NCI-H1417 (cell line): ENCODE measurements at places on chromosomes 6 and 20.

GRCh38 chr20:10306440-10307358, 88.1 kb downstream of the SNAP25 start:
- DNase-seq, result no peak

- no peak for DNase-seq
Observed at GRCh38 chr6:55636406-55637102, 57.6 kb upstream of the HMGCLL1 start.

DNA sequence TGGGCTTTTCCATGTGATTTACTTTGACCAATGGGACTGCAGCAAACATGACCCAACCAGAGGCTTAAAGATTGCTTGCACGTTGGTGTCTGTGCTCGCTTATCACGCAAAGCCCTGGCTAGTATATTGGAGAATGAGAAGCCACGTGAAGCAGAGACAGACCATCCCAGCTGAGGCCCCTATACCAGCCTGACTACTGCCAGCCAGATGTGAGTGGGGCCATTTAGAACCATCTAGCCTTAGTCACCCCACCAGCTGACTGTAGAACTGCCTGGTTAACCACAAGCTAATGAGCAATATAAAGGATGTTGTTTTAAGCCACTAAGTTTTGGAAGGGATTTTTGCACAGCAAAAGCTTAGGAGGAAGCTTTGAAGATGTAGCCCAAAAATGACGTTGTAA, 74.5 kb downstream of the MACROD2 start:
- DNase-seq, result no peak

DNA sequence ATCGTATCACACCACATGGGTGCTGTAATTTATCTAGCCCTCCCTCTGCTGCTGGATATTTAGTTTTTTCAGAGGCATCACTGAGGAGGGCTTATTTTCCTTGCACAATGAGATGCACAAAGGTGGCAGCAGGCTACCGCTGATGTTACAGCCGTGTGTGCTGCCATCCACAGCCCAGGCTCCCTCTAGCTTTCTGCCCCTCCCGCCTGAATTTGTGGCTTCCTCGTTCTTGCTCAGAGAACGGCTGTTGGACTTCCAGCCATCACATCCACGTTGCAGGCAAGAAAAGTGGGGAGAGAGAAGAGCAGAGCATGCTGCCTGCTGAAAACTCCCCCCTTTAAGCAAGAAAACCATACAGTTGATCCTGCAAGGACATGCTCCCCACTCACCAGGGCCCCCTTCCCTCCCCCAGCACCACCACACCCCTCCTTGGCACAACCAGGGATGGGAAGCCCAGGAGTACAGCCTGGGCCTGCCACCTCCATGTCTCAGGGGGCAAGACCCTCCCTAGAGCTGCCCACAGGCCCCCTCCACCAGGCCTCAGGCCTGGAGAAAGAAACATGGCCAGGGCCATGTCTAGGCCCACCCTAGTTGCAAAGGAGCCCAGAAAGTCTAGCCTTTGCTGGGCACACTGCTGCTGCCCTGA, 102.6 kb downstream of the MRPL14 start:
- DNase-seq, result no peak

DNA sequence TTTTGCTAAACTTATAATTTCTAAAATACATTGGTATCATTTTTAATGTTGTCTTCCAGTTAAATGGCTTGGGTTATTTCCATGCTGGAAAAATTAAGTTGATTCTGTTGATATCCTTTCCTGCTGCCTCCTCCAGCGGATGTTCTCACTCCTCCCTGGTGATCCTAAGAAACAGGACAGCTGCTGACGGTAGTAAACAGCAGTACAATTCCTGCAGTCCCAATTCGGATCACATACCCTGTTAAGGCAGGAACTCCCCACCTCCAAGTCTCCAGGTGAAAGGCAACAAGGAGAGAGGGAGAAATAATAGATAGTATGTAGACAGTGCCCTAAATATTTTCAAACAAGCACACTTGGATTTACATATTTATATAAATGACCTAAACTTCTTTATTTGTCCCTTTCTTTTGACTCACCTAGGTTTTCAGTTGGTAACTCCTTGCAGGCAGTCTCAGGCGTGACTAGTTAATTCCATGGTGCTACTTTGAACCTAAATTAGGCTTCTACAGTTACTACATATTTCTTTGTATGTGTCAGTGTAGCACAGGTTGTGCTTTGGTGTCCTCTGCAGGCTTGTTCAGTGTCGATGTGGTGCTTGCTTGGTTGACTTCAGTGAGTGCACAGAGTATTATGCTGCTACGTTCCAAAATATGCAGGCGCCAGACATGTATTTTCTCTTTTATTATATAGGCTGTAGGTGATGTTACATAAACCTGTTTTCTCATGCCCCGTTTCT, 126.0 kb downstream of the ADGRB3 start:
- DNase-seq, result no peak

DNA sequence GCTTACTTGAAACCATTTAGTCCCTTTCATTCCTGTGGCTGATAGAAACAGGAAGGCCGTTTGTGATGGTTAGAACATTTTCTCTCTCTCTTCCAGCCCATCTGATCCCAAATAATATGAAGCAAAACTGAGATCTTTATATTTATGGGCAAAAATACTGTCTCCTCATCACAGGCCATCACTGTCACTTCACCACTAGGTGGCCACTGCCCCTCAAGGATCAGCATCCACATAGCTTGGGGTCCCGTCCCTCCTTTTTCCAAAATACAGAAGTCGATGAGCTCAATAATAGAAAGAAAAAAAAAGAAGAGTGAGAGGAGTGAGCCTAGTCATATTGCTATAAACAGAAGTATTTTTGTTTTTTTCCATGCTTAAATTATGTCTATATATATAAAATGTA, 46.4 kb upstream of the LAMP5 start:
- no peak for DNase-seq

DNA sequence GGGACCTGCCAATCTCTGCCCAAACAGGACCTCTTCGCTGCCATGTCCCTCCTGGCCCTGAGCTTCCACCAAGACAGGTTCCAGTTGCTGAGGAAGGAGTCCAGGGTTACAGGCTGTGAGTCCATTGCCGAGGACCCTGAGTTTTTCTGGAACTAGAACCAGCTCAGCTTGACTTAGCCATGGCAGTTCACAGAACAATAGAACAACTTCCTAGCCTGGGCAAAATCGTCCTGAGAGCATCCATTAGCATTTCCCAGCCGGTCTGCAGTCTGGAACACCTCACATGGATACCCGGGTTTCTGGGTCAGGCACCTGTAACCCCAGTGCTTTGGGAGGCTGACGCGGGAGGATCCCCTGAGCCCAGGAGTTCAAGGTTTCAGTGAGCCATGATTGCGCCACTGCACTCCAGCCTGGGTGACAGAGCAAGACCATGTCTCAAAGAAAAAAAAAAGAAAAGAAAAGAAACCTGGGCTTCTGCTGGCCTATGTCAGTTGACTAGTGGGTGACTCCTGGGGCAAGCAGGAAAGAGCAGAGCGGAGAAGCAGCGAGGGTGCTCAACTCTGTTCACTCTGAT, 90.3 kb downstream of the TCP11 start:
- no peak for DNase-seq

- DNase-seq, result no peak
Observed at GRCh38 chr20:61968036-61968810, 97.5 kb downstream of the TAF4 start.

- DNase-seq, result no peak
Observed at GRCh38 chr20:44735816-44736169, 9.9 kb upstream of the KCNK15 start.

GRCh38 chr6:153003366-153003690, 819 bp upstream of the MTRF1L start:
- no peak for DNase-seq

GRCh38 chr6:42269553-42269952, 51.9 kb upstream of the MRPS10 start:
- no peak for DNase-seq

DNA sequence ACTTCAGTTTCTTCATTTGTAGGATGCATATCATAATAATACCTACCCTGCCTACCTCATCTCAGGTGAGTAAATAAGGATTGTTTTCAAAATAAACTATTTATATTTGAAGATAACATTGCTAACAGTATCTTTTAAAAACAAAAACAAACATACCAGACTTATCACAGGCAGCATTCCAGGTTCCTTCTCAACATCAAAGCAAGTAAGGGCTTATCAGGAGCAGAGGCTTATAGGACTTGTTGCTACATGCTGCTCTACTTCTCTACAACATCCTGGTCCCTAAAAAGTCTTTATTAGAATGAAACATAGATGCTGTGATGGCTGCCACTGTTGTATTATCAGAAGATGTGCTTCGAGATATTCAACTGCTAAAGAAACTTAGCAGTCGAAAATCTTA, 149.2 kb upstream of the PRDM1 start:
- DNase-seq, result no peak

DNA sequence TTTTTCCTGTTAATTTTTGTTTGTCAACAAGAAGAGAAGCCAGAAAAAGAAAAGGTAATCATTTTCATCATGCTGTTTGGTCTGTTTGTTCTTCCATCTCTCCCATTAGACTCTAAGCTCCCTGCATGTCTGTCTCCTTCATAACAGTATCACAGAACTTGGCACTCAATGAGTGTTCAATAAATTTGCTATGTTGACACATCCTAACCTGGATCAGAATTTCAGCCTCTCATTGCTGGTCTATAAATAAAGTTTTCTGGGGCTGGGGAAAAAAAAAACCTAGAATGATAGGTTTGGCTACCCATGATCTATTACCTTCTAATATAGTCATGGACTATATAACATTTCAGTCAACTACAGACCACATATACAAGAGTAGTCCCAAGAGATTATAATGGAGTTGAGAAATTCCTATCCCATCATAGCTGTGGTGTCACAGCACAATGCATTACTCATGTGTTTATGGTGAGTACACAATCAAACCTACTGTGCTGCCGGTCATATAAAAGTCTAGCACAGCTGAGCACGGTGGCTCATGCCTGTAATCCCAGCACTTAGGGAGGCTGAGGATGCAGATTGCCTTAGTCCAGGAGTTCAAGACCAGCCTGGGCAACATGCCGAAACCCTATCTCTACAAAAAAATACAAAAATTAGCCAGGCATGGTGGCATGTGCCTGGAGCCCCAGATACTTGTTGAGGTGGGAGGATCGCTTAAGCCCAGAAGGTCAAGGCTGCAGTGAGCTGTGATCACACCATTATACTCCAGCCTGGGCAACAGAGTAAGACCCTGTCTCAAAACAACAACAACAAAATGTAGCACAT, 5.9 kb downstream of the NUDT3 start:
- DNase-seq, result no peak

- DNase-seq, result no peak
Observed at GRCh38 chr6:18425218-18425617, 38.1 kb downstream of the RNF144B start.

- no peak for DNase-seq
Observed at GRCh38 chr6:133817460-133818047, 71.4 kb upstream of the TCF21 start.

GRCh38 chr6:139380168-139380567, 5.7 kb upstream of the CITED2 start:
- DNase-seq, result no peak

- no peak for DNase-seq
Observed at GRCh38 chr6:17269840-17270239, 11.3 kb upstream of the RBM24 start.

DNA sequence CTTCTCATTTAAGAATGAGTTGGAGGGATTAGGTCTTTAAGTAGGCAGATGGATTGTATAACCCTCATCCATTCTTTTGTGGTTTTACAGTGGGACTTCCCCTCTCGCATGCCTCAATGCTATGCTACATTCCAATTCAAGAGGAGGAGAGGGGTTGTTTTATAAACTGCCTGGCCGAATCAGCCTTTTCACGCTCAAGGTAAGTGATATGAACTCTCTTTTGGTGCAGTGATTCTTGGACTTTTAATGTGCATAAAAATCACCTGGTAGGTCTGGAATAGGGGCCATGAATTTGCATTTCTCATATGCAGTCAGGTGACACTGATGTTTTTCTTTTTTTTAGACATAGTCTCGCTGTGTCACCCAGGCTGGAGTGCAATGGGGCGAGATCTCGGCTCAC, 10.8 kb downstream of the ASXL1 start:
- DNase-seq, result no peak

- DNase-seq, result no peak
Observed at GRCh38 chr6:45631396-45631795, 253.7 kb upstream of the SUPT3H start.

GRCh38 chr6:63630466-63630865, 5.1 kb upstream of the PHF3 start:
- no peak for DNase-seq

DNA sequence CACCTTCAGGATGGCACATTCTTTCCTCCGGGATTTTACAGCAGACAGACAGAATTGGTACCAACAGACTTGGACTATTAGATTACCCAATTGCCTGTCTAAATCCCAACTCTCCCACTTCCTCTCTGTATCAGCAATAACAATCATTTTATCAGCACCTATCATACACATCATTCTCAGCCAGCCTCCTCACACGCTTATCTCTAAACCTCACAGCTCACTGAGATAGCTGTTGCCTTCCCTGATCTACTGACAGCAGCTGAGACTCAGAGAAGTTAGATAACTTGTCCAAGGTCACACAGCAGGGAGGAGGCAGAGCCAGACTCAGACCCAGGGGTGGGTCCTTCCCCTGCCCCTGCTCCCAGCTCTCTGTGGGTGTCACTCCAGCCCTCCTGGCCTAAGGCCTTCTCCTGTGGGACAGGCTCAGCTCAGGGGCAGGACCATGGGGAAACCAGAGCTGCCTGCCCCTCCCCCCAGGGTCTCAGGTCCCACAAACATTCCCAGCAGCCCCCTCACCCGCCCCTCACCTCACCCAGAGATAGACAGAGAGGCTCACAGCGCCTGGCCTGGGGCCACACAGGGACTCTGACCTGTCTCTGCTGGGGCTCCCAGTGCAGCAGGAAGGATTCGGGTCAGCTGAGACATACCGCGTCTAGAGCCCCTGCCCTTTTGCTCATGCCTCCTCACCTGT, 92.8 kb downstream of the GRM4 start:
- no peak for DNase-seq

DNA sequence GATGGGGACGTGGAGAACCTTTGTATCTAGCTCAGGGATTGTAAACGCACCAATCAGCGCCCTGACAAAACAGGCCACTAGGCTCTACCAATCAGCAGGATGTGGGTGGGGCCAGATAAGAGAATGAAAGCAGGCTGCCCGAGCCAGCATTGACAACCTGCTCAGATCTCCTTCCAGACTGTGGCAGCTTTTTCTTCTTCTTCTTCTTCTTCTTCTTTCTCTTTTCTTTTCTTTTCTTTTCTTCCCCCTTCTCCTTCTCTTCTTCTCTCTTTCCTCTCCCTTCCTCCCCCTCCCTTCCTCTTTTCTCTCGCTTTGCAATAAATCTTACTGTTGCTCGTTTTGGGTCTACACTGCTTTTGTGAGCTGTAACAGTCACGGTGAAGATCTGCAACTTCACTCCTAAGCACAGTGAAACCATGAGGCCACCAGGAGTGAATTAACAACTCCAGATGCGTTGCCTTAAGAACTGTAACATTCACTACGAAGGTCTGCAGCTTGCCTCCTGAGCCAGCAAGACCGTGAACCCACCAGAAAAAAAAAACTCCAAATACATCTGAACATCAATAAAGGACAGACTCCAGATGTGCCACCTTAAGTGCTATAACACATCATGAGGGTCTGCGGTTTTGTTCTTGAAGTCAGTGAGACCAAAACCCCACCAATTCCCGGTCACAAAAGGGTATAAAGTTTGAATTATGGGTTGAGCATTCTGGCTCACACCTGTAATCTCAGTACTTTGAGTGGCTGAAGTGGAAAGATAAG, 19.6 kb upstream of the SERPINB1 start:
- no peak for DNase-seq
